NCI-H1092 (cell line): ENCODE measurements at places on chromosomes 4 and X.

GRCh38 chr4:53717064-53717549 is 125.8 kb upstream of the LNX1 start:
- no peak for DNase-seq

DNA sequence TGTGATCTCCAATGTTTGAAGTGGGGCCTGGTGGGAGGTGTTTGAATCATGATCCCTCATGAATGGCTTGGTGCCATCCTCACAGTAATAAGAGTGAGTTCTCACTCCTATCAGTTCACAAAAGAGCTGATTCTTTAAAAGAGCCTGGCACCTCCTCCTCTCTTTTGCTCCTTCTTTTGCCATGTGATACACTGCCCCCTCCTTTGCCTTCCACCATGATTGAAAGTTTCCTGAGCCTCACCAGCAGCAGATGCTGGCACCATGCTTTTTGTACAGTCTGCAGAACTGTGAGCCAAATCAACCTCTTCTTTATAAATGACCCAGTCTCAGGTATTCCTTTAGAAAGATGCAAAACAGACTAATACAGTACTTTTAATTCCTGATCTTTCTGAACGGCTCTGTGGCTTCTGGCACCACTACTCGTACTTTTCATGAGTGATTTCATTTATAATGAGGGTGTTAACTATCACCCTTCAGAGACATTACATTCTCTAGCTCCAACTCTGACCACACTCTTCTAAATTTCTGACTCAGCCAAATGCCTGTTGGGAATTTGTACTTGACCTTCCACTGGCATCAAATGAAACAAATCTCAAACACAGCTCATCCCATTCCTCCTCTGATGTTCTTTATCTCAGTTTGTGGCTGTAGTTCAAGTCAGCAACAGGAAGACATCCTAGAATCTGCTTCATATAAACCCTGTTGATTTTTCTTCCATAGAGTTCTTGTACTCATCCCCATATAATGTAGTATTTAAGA is 4.2 kb downstream of the UFSP2 start:
- DNase-seq: no peak

- DNase-seq: no peak
Measured at GRCh38 chr4:15756361-15756861, 21.7 kb upstream of the CD38 start.

GRCh38 chr4:173766171-173766600 is 236.2 kb upstream of the HAND2 start:
- DNase-seq: no peak

DNA sequence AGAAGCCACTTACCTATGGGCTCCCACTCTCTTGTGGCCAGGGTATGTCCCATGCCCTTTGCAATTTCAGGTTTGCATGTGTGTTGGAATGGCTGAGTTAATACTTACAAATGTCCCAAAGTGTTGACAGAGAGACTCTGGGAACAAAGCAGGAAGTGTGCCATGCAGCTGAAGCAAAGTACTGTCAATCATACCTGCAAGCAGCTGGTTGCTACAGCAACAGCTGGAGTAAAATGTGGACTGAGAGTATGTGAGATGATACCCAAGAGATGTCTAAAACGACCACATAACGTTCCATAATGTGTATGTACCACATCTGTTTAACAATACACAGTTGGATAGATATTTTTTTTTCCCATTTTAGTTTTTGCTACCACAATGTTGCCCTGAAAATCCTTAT is 82.8 kb upstream of the CAMK2D start:
- DNase-seq: no peak

- DNase-seq: no peak
Measured at GRCh38 chr4:138085736-138086305, 156.3 kb downstream of the SLC7A11 start.

- no peak for DNase-seq
Measured at GRCh38 chrX:97315939-97316338, 432.2 kb downstream of the RPA4 start.
